ENCODE measurements at places on chromosomes 7 and 10.
A peak's percentile ranks its signal among the peaks of the same experiment; 100 is the strongest.

- DNase-seq, result no peak
Measured at GRCh38 chr7:36884351-36884750, 160.1 kb upstream of the AOAH start.

GRCh38 chr10:60236869-60237524 lies 152.7 kb downstream of the ANK3 start:
- DNase-seq, result no peak

DNA sequence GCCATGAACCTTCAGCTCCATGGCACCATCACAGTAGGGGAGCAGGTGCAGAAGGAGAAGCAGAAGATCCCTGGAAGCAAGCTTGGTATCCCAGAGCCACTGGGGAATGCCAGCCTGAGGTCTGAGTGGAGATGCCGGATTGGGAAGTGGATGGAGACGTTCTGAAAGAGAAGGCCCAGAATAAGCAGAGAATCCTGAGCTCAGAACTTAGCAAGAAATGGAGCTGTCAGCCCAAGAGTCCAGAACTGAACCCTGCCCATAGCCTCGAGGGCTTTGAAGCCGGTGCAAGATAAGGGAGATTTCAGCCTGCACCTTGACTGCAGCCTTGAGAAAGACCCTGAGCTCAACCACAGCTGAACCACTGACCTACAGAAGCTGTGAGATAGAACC lies 13.9 kb upstream of the GDF10 start:
- DNase-seq, result no peak

GRCh38 chr10:31520986-31521831 lies 202.2 kb downstream of the ZEB1 start:
- DNase-seq, result no peak

DNA sequence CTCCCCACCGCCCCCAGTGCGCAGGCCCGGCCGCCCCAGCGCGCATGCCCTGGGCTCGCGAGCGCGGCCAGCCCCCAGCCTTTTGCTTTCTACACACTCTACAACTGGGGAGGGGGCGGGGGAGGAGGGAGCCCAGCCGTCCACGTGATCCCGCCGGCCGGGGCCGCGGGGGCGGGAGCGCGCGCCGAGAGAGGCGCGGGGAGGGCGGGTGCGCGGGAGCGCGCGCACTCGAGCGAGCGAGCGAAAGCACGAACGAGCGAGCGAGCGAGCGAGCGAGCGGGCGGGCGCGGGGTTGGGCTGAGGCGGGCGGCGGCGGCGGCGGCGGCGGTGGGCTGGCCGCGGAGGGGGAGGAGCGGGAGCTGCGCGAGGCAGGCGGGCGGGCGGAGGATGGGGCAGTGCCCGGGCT lies at the start of gene AUTS2:
TSS of gene AUTS2 (plus strand) at position 395 of the 406 bp plus-strand sequence. CDS start 1,179 bp downstream, outside the sequence.
- DNase-seq, result peak; percentile 97

- no peak for DNase-seq
Measured at GRCh38 chr10:91613411-91614187, 19.3 kb downstream of the PPP1R3C start.

GRCh38 chr7:131105294-131105798 lies 222.3 kb upstream of the MKLN1 start:
- DNase-seq, result no peak

DNA sequence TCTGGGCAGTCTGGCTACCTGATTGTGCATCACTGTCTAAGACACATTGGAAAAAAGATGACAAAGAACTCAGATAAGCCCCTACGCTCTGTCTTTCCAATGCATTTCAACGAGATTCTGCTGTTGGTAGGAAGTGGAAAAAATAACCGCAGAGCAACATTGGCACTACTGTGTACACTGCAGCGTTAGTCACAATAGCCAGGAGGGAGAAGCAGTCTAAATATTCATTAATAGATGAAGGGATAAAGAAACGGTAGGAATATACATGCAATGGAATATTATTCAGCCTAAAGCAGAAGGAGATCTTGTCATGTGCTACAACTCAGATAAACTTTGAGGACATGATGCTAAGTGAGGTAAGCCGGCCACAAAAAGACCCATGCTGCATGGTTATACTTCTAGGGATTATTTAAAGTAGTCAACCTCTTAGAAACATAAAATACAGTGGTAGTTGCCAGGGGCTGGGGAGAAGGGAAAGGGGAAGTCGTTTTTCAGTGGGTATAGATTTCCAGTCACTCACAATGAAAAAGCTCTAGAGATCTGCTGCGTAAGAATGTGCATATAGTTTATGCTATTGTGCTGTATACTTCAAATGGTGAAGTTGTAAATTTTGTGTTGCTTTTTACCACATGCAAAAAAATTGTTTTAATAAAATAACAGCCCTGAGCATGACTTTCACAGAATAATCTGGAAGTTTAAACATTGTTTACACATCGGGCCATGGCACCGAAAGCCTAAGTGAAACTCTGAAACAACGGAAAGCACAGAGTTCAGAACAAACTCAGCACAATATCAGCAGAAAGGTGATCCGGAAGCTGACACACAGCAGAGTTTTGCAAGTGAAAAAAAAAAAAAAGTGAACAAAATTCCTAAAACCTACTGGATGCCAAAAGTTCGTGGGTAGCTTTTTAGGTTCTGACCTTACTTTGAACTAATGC lies 40.1 kb downstream of the ELMO1 start:
- DNase-seq, result no peak

- DNase-seq, result no peak
Measured at GRCh38 chr10:79402625-79402946, 42.8 kb downstream of the ZCCHC24 start.

GRCh38 chr7:46291050-46291438 lies 370.0 kb upstream of the IGFBP3 start:
- DNase-seq, result no peak

DNA sequence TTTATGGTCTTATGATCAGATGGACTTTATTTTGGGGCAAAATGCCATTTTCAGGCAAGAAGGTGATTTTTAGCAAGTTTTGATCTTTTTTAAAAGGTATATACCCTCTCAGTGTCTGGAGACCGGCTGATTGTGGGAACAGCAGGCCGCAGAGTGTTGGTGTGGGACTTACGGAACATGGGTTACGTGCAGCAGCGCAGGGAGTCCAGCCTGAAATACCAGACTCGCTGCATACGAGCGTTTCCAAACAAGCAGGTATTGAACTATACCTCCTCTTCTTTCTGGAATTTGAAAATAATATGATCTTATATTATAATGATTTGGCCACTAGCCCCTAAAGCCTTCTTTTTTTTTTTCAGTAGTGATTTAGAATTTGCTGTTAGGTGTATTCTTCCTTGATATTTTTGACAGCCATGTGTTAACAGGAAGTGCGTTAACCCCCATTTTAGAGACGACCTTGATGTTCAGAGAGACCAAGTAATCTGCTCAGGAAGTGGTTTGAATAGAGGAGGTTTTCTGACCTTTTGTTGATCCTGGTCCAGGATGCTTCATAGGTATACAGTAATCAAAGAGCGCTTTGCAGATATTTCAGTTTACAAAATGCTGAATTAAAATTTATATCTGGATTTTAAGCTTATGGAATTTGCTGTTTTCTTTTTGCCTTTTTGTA lies 6.2 kb downstream of the BUB3 start:
- DNase-seq, result no peak

All from left forelimb (tissue), 1 donor.